Tibial nerve (tissue), 4 donors: ENCODE measurements at places on chromosomes 6 and 20. TPM values are rescaled to one million over a fixed set of nuclear protein-coding genes. Genes with fewer than 3 reads are reported as not detected.

KHDC1 gene
- total RNA-seq = 0.59 TPM

MRAP2 gene
- total RNA-seq = 5.4 TPM

DNMT3B gene
- total RNA-seq = 1.0 TPM

COL21A1 gene
- total RNA-seq = 16.9 TPM

ARFGEF3 gene
- 3.9 TPM for total RNA-seq

PAQR8 gene
- 20.9 TPM for total RNA-seq

DNA sequence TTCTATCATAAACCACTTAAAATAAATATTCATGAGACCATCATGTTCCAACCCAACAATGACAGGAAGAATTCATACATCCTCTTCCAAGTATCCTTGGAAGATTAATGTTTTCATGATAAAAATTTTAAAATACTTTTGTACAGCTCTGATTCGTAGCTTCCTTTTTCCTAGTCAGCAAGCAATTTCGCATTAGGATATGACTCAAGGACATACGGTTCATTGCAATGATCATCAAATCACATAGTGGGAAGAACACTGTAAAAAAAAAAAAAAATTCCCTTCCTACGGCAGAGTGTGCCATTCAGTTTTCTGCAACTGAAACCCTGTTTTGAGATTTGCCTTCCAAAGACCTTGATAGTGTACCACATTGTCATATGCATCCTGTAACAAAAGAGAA is 35.3 kb upstream of the GFOD1 start:
- no peak for DNase-seq

DNA sequence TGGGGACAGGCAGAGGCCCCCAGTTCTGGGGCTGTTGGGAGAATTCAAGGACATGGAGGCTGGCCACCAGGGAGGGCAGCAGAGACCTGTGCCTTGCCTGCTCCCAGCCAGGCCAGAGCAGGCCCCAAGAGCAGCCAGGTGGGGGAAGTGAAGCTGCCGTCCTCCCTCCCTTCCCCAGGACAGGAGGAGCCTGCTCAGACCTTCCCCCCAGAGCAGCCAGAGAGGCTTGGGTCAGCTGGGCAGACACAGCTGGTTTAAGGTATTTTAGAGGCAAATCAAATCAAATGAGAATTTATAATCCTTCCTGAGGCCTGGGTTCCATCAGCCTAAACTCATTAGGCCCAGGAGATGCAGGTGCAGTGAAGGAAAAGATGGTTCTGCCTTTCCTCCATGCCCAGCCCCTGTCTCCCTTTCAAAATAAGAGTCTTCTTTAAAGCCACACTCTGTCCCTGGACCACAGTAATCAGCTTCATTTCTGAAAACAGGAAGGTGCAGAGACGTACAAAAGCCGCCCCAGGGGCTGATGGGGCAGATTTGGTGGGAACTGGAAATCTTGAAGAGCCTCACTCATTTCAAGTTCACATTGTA is 21.7 kb downstream of the BMP7 start:
- no peak for DNase-seq

DNA sequence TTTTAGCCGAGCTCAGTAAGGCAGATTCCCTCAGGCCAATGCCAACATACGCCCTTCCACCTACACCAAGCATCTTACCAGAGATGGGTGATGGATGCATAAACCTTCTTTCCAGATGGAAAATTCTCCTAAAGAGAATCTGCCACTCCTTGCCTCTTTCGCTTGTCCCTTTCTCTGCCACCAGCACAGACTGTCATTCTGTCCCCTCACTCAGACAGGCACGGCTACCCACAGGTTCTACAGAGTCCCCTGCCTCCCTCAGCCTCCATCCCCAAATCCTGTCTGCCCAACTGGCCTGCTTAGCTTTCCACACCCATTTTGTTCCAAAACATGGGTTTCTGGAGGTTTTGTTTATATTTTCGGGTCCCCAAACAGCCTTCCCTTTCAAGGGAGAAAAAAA is 12.7 kb upstream of the FOXF2 start:
- DNase-seq = no peak

DNA sequence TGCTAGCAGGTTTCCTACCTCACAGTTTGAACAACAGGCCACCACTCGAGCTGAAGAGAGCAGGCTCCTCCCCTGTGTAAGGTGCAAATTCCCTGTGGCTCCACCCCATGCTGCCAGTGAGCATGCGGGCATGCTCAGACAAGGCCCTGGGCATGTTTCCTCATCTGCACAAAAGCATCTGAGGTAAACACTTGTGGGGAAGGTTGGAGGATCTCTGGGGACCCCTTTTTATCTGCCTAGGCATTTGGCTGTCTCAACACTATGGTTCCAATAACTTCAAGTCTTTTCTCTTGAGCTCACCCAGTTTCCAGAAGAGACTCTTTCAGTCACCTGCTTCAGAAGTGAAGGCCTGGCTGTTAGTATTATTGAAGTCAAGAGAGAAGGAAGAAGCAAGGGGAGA is 9.4 kb downstream of the C6orf58 start:
- DNase-seq = no peak

GRCh38 chr6:129262661-129263060 is 379.7 kb downstream of the LAMA2 start:
- no peak for DNase-seq

TCF21 gene
- total RNA-seq = 0.30 TPM

MATN4 gene
- not detected for total RNA-seq

FBXL4 gene
- 27.3 TPM for total RNA-seq

ADTRP gene
- not detected for total RNA-seq
